CD4-positive, alpha-beta T cell treated with Interleukin-12 subunit alpha and Interleukin-12 subunit beta, for 1 hour (primary cell): ENCODE measurements at places on chromosomes 11 and 22.

DNA sequence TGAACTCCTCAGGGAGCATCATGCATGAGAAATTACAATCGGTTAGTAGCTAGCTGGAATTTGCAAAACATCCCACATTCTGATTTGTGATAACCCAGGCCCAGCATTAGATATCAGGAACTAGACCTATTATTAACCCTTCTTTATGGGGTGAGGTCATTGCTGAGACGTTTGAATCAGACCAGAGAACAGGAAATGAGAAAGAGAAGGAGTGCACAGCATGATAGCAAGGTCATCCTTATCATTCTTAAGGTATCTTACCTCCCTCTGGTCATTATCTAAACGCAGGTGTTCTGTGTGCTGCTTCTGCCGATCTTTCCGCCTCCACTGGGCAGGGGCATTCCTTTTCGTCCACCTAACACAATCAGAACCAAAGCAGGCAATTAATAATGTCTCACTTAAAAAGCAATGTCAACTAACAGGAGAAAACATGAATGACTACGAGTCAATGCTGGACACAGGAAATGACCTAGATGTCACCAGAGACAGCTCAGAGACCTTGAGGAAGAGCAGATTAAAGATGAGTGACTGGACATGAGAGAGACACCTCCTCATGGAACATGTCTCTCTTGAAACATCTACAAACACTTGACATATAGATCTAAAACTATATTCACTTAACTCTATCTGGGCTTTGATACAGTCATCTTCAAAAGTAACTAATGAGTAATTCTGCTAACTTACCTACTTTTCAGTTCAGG lies 78.3 kb upstream of the SCUBE2 start:
- no peak for DNase-seq

- no peak for DNase-seq
Measured at GRCh38 chr22:40965936-40966725, 15.0 kb downstream of the RBX1 start.

DNA sequence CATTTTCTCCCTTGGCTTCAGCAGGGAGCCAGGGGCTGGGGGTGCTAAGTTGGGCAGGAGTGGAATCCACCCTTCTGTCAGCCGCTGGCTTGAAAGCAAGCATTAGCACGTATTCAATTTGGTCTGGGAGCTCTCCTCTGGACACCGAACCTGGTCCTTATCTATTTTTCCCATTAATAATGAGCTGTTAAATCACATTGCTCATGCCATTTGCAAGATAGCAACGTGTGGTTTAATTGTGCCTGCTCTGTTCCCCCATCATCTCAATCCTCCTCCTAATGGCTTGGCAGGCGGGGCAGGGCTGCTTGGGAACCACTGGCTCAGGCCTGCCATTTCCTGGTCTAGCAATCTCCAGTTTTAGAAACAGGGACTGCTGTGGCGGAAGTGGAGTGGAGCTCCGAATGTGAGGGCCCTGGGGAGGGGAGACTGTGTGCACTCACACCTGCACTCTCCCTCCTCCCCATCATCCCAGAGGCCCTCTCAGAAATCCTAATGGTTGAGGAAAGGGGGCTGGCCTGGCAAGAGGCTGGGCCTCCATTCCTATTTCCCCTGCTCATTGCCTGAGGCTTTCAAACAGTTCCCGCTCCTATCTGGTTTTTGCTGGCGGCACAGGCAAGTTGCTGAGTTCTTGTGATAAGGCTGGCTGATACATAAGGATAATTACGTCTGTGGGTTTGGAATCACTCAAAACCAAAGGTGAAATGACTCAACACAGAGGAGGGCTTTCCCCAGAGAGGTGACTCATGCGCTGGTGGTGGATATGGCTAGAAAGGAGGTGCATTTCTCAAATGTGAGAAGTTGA lies 201.2 kb upstream of the E2F8 start:
- DNase-seq = no peak

- DNase-seq = peak; percentile 19
Measured at GRCh38 chr22:25068707-25069106, 116.2 kb downstream of the KIAA1671 start.

DNA sequence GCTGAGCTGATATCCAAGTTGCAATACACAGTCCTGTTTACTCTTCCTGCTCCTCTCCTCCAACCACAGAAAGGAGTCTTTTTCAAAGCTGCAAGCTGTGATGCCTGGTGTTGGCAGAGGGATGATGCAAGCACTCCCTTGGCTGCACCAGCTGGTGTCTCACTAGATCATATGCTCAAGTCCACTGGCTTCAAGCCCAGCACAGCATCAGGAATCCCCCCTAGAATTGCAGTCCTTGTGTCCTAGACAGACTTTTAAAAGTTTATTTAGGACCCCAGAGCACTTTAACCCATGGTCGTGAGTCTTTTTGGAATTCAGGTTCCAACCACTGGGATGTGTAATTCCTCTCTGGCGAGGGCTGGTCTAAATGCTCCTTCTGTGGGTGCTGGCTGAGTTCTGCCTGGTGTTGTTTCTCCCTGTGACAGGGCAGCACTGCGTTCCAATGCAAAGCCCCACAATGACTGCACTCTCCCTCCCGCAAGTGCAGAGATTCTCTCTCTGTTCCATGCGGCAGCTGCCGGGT lies 1.9 kb upstream of the HEPN1 start:
- DNase-seq = no peak

- DNase-seq = no peak
Measured at GRCh38 chr11:70059971-70060370, 18.1 kb upstream of the ANO1 start.

DNA sequence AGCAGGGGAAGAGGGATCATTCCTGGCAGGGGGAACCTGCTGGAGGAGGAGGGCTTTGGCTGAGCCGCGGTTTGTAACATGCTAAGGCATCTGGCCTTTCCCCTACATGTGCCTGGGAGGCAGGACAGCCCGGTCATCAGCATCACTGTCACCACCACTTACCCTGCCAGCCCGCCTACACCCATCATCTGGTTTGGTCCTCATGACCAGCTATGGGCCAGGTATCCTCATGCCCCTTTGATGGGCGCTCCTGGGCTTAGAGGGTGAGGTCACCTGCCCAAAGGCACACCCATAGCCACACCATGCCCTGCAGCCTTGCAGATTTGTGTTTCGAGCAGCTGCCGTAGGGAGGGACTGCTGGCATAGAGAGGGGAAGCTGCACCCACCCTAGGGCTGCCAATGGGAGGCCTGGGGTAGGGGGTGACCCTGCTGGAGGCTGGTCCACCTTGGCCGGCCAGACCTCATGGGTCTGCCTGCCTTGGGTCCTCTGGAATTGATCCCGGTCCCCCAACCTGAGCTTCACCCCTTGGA lies 2.6 kb downstream of the MRGPRF start:
- DNase-seq = no peak

- peak; percentile 91 for DNase-seq
Measured at GRCh38 chr11:57335343-57336110, at the start of gene SSRP1. SSRP1 (minus strand) TSS chr11:57335892; CDS start chr11:57335121, 771 bp downstream.

DNA sequence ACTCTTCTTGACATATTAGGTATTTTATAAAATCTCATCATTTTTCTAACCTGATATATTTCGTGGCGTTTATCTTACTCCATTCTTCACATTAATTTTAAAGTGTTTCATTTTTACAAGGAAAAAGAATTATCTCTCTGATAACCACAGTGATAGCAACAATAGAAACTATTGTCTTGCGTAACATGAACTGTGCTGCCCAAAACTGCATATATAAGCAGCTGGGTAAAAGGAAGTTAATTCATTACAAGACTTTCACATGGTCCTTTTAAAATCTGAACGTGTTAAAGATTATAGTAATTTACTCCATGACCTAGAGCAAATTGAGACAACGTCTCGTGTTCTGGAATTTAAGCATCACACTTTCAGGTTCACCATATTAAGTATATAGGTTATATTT lies 210.4 kb upstream of the GRIA4 start:
- DNase-seq = no peak

GRCh38 chr22:43272301-43272700 lies 70.9 kb downstream of the SCUBE1 start:
- DNase-seq = no peak

GRCh38 chr11:81005595-81005994 lies 1564.8 kb upstream of the TENM4 start:
- no peak for DNase-seq

- DNase-seq = no peak
Measured at GRCh38 chr11:130071211-130071712, 1.6 kb downstream of the APLP2 start.

DNA sequence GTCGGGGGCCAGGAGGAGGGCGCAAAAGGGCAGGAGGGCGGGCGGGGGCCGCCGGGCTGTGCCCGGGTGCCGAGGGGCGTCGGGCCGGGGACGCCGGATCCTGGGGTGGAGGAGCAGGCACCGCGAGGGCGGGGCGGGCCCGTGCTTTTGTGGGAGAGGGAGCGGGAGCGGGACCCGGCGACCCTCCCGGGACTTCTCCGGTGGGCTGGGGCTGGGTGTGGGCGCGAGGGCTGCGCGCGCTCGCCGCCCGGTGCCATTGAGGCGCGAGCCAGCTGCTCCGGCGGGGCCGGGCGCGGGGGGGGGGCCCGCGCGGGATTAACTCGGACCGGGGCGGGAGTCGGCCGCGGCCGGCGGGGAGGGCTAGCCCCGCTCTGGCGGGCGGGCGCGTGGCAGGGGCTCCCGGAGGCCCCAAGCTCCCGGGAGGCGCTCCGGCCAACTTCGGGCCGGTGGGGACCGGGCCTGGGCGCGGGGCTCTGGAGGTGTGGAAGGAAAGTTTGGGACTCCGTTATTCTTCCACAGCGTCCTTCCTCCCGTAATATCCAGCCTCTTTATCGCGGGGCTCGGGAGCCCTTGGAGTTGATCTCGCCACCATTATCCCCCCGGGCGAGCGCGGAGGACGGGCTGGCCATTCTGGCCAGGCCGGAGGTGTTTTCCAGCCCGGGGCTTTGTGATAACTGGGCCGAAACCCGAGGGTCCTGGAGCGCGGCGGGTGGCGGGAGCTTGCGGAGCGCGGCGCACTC lies 936 bp downstream of the CECR2 start:
- no peak for DNase-seq

DNA sequence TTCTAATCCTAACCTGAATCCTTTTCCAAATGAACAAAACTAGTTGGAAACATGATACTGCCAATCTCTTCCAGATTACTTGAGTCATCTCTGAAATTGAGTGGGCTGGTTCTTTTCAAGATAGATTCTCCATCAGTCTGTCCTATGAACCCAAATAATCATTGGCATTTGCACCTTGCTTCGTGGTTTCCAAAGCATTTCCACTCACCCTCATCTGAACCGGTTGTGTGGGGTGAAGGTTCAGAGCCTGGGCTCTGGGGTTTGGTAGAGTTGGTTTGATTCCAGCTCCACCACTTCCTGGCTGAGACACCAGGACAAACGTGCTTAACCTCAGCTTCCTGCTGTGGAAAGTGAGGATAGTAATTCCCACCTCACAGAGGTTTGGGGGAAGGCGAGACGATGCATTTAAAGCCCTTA lies 206.4 kb upstream of the E2F8 start:
- no peak for DNase-seq

DNA sequence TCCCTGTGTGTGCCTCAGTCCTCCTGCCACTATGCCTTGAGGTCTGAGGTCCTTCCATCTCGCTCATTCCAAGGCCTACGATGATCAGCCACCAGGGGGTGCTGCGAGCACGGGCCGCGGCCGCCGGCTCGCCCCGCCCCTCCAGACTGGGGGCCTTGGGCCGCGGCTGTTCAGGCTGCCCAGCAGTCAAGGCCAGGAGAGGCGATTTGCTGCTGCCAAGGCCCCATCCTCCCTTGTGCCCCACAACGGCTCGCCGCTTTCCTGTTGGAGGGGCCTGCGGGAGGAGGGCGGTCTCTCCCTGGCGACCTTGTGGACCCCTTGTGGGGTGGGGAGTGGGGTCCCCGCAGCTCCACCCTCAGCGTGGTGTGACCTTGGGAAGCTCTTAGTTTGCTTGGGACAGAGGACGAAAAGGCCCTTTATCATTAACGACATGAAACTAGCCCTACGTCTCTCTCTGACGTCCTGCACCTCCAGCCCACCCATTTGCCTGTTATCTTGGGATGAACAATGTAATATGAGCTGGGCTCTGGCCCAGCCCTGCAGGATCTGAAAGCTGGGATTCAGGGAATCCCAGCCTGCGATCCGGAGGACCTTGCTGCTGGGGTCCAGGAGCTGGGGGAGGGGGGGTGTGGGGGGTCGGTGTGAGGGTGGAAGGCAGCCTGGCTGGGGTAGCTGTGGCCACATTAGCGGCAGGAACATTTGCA lies 5.3 kb upstream of the GALR3 start:
- DNase-seq = peak; percentile 83

GRCh38 chr11:11816511-11817314 lies 25.1 kb upstream of the USP47 start:
- no peak for DNase-seq

- peak; percentile 53 for DNase-seq
Measured at GRCh38 chr11:128720522-128720985, 26.7 kb downstream of the FLI1 start.

DNA sequence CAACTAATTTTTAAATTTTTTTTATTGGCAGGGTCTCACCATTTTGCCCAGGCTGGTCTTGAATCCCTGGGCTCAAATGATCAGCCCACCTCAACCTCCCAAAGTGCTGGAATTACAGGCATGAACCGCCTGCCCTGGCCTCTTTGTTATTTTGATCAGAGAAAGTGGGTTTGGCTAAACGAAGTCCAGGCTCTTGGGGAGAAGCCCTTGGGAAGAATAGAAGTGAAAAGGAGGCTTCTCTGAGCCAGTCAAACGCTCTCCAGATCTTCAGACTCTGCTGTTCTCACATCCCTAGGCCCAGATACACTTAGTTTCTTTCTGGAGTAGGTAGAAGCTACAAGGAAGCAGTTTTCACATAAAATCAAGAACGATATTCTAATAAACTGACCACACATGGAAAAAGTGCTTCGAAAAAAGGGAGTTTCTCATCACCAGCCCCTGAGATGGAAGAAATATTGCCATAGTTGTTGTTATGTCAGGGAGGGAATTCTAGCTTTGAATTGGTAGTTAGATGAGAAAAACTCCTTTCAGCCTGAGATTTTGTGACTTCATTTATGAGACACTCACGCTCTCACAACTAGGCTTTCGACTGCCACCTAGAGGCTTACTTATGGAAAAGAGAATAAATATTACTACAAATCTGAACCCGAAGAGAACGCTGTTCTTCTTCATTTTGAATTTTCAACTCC lies 41.7 kb upstream of the AQP11 start:
- peak; percentile 54 for DNase-seq

DNA sequence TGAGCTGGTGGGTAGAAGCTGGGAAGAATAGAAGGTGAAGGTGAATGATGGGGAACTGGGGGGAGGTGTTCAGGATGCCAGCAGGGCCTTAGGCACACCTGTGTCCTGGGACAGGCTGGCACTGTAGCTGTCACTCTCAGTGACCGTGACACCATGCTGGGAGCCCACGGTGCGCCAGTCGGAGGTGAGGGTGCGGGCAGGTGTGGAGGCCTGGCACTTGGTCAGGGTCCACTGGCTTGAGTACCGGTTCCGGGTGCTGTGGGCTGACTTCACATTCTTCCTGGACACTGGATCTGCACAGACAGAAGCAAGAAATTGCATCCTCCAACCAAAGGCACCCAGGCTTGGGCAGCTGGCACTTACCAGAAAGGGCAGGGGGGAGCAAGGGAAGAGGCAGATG lies 103.8 kb downstream of the CEP164 start:
- DNase-seq = no peak

GRCh38 chr11:24635588-24636290 lies 138.9 kb downstream of the LUZP2 start:
- DNase-seq = no peak

- DNase-seq = no peak
Measured at GRCh38 chr11:20917306-20917705, 247.9 kb downstream of the NELL1 start.
